Fibroblast of gingiva (primary cell): ENCODE measurements at places on chromosomes 13 and 19.

DNA sequence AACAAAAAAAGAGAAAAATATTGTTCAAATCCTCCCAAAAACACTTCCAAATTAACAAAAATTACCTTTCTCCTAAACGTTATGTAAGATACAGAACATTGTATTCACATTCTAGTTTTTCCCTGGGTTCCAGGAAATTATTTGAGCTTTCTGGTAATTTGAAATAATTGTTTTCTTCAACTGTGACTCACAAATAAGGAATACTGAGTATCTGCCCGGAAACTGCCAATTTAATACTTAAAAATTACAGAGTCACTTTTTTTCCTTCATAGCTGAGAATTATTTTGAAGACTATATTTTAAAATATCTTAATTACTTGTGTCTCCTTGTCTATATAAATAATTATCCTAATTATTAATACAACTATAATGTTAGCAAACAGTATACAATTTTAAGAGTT is 709.0 kb upstream of the ARGLU1 start:
- DNase-seq, result no peak

DNA sequence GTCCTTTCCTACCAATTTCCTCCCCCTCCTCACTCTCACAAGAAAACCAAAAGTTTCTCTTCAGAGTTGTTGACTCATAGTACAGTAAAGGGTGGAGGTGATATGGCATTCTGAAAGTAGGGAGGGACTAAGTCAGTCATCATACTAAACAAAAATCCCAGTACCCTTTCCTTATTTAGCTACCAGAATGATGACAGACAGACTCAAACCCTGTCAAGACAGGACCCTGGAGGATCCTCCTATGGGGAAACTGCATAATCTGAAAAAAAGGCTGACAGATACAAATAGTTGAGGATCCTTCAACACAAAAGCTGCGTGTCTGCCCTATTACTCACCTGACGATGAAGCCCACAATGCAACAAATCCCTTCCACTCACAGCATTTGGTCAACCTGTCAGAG is 55.5 kb downstream of the CYSLTR2 start:
- DNase-seq, result no peak

- DNase-seq, result no peak
Measured at GRCh38 chr19:8192221-8192820, 16.8 kb upstream of the CERS4 start.

GRCh38 chr13:26599860-26600259 is 42.4 kb downstream of the WASF3 start:
- DNase-seq, result no peak

- peak; percentile 61 for DNase-seq
Measured at GRCh38 chr13:47168066-47168465, 271.2 kb upstream of the HTR2A start.

- DNase-seq, result peak; percentile 53
Measured at GRCh38 chr19:28289295-28290063, 923.5 kb downstream of the UQCRFS1 start.

GRCh38 chr13:25153736-25154135 is 18.4 kb downstream of the AMER2 start:
- DNase-seq, result no peak

- DNase-seq, result no peak
Measured at GRCh38 chr19:43505941-43506340, 1.4 kb upstream of the PHLDB3 start.

DNA sequence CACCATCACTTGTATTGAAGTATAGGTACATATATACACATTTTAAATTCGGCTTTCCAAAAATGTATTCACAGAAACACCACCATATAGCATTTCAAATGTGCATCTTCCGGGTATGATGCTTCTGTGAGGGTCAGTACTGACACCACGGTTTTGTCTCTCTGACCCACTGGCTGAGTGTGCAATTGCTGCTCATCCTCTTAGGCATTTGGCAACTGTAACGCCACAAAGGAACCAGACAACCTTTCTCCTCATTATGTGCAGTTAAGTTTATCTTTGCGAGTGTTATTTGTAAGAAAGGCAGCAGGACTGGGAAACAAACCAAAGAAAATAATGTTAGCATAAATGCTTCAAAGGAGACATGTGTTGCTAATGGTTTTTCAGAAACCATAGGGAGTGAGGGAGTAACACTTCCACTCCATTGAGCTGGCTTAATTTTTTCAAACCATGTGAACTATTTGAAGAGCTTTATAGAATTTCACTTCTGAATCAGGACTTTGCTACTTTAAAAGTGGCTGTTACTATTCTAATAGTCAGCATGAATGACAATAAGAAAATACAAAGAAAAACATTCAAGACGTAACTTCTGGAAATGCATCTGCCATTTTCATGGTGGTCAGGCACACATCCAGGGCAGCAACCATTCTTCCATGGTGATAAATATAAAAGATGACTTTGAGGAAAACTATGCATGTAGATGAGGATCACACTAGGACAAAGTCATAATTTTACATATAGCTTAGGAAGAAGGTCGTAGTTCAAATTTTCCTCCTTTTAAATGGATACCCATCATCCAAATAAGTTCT is 423.3 kb downstream of the MZT1 start:
- peak; percentile 70 for DNase-seq
